Activated effector memory CD4-positive, alpha-beta T cell treated with Interleukin-2 at 50 U/mL for 16 hours (primary cell): ENCODE measurements at places on chromosomes 7 and 10.

DNA sequence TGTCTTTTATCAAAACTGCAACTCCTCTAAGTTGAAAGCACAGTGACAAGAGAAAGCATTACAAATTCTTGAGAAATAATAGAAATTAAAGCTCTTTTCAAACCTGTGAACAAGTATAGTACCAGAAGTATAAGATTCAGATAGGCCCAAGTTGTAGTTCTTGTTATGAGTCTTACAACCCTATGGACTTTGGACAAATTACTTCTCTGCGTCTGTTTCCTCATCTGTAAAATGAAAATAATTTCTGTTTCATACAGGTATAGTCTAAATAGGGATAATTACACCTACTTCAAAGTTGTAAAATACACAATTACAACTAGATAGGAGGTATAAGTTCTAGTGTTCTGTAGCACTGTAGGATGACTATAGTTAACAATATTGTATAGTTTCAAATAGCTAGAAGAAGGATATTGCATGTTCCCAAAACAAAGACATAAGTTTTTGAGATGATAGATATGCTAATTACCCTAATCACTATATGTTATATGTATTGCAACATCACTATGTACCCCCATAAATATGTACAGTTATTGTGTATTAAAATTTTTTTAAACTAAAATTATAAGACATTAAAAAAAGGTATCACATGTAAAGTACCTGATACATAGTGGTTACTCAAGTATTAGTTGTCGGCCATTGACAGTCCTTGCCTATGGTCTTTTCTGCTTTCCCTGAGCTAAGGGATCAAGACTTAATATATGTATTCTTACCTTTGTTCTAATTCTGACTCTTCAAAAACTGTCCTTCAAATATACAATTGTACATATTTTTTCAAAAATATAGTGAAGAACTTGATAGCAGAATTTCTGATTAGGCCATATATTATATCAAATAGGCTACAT lies 1.8 kb upstream of the WASL start:
- DNase-seq: no peak

- no peak for DNase-seq
These were observed 241.6 kb downstream of the SNX10 start for GRCh38 chr7:26533217-26533616.

DNA sequence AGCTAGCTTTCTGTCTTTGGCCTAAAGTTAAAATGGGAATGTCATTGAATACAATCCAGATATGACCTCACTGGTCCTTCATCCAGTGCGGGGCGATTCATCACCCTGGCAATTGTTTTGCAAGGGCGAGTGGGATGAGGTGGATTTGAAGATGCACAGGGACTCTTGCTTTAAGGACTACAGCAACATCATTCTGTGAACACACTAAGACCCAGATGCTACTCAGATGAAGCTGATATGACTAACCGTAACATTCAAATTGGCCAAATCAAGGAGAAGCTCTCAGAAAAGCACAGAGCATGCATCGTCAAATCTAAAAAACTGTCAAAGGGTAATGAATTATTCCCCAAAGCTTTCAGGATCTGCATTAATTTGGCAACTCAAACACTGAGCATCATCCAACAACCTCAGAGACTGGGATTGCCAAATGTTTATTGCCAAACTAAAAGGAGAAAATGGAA lies 12.8 kb downstream of the CPA1 start:
- DNase-seq: no peak

DNA sequence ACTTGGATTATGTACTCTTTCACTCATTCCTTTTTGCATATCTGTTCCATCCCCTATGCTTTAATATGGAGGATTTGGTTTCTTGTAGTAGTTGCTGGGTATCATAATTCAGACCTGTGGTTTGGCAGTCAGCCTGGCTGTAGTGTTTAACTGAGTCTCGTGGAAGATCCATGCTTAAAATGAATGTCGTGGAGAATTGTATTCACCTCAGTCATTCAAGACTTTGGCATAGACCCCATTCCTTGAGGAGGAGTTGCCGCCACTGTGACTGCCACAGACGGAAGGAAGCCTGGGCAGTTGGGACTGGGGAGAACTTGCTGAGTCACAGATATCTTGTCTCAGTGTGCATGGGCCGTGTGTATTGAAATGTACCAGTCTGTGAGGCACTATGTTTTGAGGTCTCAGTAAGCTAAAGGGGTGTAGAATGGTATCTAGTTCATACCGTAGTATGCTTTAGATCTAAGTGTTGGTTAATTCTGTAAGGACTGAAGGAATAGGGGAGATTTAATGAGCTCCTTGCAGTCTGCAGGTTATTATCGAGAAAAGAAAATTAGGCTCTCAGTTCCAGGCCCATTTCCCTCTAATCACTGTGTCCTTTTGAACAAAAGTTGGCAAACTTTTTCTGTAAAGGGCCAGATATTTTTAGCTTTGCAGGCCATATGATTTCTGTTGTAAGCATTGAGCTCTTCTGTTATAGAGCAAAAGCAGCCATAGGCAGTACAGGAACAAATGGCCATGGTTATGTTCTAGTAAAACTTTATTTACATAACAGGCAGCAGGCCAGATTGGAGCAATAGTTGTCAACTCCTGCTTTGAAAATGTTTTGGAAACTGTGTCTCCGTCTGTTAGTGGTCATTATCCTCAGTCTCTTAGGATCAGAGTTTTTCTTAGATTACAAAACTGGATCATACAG lies 76.8 kb downstream of the TPST1 start:
- no peak for DNase-seq

DNA sequence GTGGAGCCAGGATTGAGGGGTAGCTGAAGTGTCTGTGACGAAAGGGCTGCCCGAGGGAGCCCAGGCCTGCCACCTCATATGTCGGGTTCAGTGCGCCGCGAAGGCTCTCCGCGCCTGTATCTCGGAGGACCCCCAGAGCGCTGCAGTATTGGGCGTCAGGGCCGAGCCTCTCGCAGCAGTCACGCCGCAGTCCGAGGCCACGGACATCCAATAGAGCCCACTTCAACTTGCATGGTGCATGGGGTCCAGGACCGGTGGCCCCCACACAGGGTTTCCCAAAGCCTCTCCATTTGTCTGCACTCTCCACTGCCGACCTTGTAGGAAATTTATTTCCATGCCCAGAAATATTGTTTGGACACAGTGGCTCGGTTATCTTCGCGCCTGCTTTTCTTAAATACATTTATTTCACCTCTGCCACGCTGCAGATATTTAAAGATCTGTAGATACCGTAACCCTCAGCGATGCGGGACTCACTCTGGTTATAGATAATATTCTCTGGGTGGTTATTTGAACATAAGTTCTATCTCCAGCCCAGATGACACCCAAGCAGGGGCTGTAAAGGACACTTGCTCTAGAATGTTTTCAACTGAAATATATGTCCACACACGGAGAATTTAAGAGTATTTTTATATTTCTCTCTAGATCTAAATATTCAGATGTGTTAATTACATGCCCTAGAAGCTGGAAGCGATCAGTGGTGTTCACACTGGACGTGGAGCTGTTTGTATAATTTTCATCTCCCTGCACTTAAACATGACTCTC lies 5.1 kb upstream of the ZNF503 start:
- no peak for DNase-seq

DNA sequence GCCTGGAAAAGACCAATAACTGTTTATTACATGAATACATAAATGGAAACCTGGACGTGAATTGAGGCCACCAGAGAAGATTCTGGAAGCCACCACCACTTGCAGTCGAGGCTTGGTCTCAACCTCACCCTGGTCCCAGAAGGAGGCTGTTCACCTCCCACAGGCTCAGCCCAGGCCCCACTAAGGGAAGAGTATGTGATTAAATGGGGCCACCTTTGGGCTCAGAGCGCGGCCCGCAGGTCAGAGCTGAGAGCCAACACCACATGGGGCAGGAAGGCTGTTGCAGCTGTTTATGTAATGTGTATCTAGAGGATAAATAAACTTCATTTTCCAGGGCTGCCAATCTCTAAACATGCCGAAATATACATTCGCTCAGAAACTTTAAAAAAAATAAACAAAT lies 17.6 kb upstream of the FGFR2 start:
- no peak for DNase-seq

GRCh38 chr7:46908770-46909169 lies 673.1 kb downstream of the TNS3 start:
- no peak for DNase-seq

DNA sequence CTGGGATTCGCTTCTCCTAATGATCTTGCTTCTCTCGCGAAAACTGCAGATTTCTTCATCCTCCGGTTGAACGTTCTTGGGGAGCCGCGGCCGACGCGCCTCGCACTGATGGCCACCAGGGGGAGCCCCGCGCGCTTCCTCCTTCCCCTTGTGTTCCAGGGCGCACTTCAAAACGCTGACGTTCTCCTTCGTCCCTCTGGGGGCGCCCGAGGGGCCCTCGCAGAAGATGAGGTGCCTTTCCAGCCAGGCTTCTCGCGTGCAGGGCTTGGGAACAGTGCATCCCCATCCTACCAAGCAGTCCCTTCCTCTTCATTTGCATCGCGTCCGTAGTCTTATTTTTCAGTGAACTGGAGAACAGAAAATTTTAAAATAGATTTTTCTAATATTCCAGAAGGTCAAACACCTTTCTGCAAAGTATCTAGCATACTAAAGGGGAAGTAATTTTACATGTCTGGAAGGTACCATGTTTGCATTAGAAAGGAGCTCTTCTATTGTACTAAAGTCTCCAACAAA lies 22.5 kb downstream of the GSTO2 start:
- peak; percentile 79 for DNase-seq

GRCh38 chr7:157488281-157488680 lies 151.5 kb downstream of the DNAJB6 start:
- DNase-seq: no peak

- DNase-seq: no peak
These were observed 18.0 kb downstream of the ADAP1 start for GRCh38 chr7:936386-937054.

DNA sequence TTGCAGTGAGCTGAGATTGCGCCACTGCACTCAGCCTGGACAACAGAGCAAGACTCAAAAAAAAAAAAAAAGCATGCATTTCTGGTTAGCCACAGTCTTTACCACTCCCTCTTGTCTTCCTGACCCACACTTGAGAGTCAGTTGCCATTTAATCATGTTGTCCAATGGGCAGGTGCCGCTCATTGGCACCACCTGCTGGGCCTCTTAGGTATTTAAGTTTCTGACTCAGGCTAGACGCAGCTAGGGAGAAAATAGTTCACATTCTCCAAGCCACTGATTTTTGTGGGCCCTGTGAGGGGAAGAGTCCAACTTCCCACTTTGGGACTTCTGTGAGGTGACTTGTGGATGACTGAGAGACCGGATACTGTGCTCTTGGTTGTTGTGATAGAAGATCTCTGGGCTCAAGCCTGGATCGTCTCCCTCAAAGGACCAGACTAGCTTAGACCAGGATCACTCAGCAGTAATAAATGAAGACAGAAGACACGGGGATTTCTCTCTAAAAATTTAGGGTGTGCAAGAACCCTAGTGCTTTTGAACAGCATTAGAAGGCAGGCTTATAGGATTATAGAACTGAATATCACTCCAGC lies 26.8 kb upstream of the SORCS3 start:
- DNase-seq: no peak

GRCh38 chr7:49703337-49703736 lies 70.1 kb upstream of the VWC2 start:
- no peak for DNase-seq

GRCh38 chr10:27759483-27760272 lies 14.1 kb upstream of the MKX start:
- DNase-seq: no peak

DNA sequence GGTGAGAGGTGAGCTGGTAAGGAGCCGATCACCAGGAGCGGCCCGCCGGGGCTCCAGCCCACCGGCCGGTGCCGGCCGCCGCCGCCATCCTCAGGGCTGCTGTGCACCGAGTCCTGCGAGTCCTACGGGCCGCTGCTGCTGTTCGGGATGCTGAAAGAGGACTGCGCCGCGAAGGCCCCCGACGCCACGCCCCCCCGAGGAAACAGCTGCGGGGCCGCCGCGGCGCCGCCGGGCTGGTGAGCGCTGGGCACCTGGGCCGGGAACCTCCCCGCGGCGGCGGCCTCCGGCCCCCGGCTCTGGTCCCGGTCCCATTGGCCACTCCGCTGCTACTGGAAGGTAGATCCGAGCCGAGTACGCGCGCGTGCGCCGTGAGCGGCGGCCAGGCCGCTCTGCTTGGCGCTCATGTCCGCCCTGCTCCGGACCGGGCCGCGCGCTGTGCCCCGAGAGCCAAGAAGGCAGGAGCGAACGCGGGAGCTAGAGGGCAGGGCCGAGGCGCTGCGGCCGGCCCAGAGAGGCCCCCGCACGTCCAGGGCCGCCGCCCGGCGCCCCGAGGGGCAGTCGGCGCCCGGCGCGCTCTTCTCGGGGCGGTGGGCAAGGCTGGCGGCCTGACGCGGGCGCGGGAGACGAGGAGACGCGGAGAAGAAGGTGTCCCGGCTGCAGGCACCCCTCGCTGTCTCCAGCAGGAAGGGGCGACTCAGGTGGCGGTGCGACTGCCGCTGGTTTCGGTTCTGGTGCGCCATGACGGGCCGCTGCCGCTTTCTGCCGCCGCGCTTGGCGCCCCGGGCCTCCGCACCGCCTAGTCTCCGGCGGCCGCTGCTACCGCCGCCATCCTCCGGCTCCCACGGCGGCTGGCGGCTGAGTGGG lies 121.3 kb upstream of the WIPF3 start:
- peak; percentile 3 for DNase-seq

- no peak for DNase-seq
These were observed 19.6 kb downstream of the RGS10 start for GRCh38 chr10:119522747-119523426.

GRCh38 chr7:158782761-158783401 lies 46.4 kb downstream of the ESYT2 start:
- no peak for DNase-seq

GRCh38 chr10:94012834-94013233 lies 19.1 kb downstream of the PLCE1 start:
- DNase-seq: no peak

DNA sequence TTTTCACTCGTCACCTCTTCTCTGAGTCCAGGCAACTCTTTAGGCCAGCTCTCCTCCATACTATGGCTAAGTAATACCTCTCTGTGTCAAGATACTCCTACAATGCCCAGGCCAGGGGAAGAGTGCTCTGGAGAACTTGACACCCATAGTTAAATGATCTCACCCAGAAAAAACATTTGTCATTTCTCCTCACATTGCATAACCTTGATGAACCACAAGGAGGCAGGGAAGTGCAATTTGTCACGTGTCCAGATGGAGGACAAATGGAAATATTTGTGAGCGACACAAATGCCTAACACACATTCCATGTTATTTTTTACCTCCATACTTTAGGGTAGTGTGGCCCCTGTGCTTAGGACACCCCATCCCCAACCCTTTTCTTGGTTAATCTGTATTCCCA lies 78.3 kb downstream of the HTR7 start:
- DNase-seq: no peak

DNA sequence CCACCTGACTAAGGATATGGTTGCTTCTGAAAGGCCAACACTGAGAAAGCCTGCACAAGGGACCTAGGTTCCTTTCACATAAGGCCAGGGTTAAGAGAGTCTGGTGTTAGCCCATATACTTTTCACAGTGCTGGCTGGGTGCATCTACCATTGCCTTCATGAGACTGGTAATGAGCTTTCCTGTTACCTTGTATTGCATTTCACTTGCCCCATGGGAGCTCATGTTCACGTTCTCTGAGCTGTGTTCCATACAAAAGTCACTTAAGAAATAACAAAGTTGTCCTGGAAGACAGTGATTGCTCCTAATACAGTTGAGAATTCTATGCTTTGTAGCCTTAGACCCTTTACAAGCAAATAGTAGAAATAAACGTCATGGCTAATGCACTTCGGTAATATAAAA lies 337.8 kb upstream of the TEX47 start:
- no peak for DNase-seq
